Activated CD4-positive, alpha-beta T cell treated with anti-CD3 and anti-CD28 coated beads, Interleukin-2, amount 10 ng/mL, durations not matched to agents 7 days and 5 days (primary cell): ENCODE measurements at places on chromosomes 7 and 10. TPM values are rescaled to one million over a fixed set of nuclear protein-coding genes. Genes with fewer than 3 reads are reported as not detected.

DNA sequence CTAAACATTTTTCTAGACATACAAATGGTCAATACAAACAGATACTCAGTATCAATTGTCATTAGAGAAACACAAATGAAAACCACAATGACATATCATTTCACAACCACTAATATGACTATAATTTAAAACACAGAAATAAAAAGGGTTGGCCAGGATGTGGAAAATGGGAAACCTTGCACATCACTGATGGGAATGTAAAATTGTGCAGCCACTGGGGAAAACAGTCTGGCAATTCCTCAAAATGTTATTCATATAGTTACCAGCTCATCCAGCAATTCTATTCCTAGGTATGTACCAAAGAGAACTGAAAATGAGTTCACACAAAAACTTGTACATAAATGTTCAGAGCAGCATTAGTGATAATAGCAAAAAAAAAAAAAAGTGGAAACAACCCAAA is 106.1 kb upstream of the LRRTM3 start:
- DNase-seq, result no peak
- no peaks in the 10 kb centered on the region for H3K27me3 ChIP-seq
- no peak overlapping the region for H3K27ac ChIP-seq
- H3K4me3 ChIP-seq, result no peak overlapping the region
- H3K4me1 ChIP-seq, result no peaks in the 10 kb centered on the region

- peaks cover 11% of the 10 kb centered on the region for H3K27me3 ChIP-seq
- peaks cover 5% of the 10 kb centered on the region for H3K4me1 ChIP-seq
- H3K4me3 ChIP-seq, result no peak overlapping the region
Measured at GRCh38 chr7:87234949-87235348, 15.4 kb upstream of the TMEM243 start.

Gene CBX3
- 235 TPM for total RNA-seq

DNA sequence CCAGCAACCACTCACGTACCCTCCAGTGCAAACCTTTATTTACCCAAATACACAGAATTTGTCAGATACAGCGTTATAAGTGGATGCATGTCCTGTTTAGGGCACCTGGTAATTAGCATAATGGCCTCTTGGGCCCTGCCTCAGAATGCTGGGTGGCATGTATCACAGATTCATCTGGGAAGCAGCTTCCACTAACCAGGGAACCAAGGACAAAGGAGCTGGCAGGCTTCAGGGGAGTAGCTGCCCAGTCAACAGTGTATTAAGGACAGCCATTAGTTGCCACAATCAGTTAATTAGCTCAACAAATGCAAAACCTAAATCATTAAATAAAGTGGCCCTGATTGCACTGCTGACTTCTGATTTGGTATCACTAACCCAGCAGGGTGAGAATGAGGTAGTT is 105.7 kb downstream of the RAPGEF5 start:
- no peak overlapping the region for H3K4me3 ChIP-seq
- no peak for DNase-seq
- peaks cover 5% of the 10 kb centered on the region for H3K4me1 ChIP-seq
- no peaks in the 10 kb centered on the region for H3K36me3 ChIP-seq
- peaks cover 4% of the 10 kb centered on the region for H3K27me3 ChIP-seq

DNA sequence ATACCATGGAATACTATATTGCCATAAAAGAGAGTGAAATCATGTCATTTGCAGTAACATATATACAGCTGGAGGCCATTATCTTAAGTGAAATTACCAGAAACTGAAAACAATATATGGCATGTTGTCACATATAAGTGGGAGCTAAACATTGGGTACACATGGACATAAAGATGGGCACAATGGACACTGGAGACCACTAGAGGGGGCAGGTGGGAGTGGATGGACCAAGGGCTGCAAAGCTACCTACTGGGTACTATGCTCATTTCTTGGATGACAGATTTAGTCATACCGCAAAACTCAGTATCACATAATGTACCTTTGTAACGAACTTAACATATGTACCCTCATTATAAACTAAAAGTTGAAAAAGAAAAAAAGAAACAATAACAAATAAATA is 1167.6 kb downstream of the NXPH1 start:
- H3K4me1 ChIP-seq, result no peaks in the 10 kb centered on the region
- no peak overlapping the region for H3K27ac ChIP-seq
- no peak overlapping the region for H3K4me3 ChIP-seq
- H3K27me3 ChIP-seq, result no peaks in the 10 kb centered on the region

Gene PNLIPRP2
- not detected for total RNA-seq

Gene AGFG2
- total RNA-seq, result 45.3 TPM

GRCh38 chr7:43119371-43120075 is 7.1 kb downstream of the HECW1 start:
- no peak for DNase-seq
- H3K4me1 ChIP-seq, result no peaks in the 10 kb centered on the region
- peaks cover 32% of the 10 kb centered on the region for H3K27me3 ChIP-seq
- H3K4me3 ChIP-seq, result no peak overlapping the region
- H3K27ac ChIP-seq, result no peak overlapping the region
- no peaks in the 10 kb centered on the region for H3K36me3 ChIP-seq

DNA sequence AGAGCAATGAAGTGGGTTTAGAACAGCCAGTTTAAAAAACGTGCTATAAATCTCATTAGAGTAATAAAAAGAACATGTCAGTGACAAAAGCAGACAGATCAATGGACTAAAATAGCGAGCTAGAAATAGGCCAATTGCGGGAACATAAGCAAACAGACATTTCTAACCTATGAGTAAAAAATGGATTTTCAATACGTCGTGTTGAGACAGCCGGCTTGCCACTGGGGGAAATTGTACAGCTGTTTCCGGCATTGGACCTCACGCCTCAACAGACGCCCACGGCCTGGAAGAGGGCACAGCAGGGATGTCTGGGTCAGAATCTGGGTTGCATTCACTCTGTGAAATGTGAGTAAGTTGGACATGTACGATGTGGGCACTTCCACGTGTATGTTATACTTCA is 92.9 kb downstream of the SVOPL start:
- no peaks in the 10 kb centered on the region for H3K27me3 ChIP-seq
- no peak overlapping the region for H3K27ac ChIP-seq
- no peak for DNase-seq
- H3K4me1 ChIP-seq, result peaks cover 11% of the 10 kb centered on the region
- no peak overlapping the region for H3K4me3 ChIP-seq

DNA sequence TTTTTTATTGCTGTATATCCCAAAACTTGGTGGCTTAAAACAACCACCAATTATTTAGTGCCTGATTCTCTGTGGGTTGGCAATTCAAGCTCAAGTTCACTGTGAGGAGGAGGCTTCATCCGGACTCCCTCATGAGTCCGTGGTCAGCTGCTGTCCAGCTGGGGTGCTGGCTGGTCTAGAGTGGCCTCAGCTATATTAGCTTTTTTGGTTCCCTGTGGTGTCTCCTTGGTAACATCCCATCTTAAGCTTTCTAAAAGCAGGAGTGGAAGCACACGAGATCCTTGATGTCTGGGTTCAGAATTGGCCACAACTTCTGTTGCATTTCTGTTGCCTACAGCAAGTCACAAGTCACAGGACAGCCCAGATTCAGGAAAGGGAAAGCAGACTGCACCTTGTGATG is 536.5 kb upstream of the FZD8 start:
- no peaks in the 10 kb centered on the region for H3K4me1 ChIP-seq
- no peak overlapping the region for H3K27ac ChIP-seq
- no peak overlapping the region for H3K4me3 ChIP-seq
- no peaks in the 10 kb centered on the region for H3K36me3 ChIP-seq
- no peaks in the 10 kb centered on the region for H3K27me3 ChIP-seq

GRCh38 chr10:3897156-3897555 is 112.1 kb upstream of the KLF6 start:
- DNase-seq, result no peak
- peaks cover 36% of the 10 kb centered on the region for H3K4me1 ChIP-seq
- no peaks in the 10 kb centered on the region for H3K36me3 ChIP-seq
- H3K27ac ChIP-seq, result no peak overlapping the region
- no peak overlapping the region for H3K4me3 ChIP-seq

DNA sequence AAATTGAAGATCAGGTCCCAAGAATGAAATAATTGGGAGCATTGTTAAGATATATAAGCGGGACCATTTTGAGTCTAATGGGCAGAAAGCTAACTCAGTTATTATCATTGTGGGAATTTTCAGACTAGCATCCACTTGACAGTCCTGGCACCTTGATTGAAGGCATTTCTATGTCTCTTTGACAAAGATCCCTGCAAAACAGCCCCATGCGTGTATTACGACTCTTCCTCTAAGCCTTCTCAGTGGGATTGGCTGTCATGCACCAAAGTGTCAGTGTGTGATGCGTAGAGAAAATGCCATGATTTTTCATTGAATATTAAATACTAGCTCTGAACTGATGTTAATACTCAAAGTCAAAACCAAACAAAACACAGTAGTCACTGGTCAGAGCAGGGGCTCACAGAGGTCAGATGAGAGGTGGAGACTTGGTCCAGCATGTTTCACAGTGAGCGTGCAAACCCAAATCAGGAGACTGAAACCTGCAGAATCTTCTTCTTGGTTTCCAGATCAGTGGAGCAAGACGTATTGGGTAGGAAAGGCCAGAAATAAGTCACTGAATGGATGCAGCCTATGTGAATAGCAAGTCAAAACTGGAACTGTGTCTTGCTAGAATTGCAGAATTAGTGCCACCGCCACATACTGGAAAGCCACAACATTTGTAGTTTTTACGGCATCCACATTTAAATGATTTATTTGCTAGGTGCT is 303.6 kb upstream of the AKR1E2 start:
- no peak overlapping the region for H3K4me3 ChIP-seq
- no peak for DNase-seq
- no peak overlapping the region for H3K27ac ChIP-seq
- no peaks in the 10 kb centered on the region for H3K4me1 ChIP-seq
- H3K36me3 ChIP-seq, result no peaks in the 10 kb centered on the region
- H3K27me3 ChIP-seq, result peaks cover 14% of the 10 kb centered on the region

- no peak overlapping the region for H3K4me3 ChIP-seq
- no peaks in the 10 kb centered on the region for H3K36me3 ChIP-seq
- no peaks in the 10 kb centered on the region for H3K27me3 ChIP-seq
- DNase-seq, result no peak
Measured at GRCh38 chr7:69243016-69243415, 355.3 kb upstream of the AUTS2 start.

DNA sequence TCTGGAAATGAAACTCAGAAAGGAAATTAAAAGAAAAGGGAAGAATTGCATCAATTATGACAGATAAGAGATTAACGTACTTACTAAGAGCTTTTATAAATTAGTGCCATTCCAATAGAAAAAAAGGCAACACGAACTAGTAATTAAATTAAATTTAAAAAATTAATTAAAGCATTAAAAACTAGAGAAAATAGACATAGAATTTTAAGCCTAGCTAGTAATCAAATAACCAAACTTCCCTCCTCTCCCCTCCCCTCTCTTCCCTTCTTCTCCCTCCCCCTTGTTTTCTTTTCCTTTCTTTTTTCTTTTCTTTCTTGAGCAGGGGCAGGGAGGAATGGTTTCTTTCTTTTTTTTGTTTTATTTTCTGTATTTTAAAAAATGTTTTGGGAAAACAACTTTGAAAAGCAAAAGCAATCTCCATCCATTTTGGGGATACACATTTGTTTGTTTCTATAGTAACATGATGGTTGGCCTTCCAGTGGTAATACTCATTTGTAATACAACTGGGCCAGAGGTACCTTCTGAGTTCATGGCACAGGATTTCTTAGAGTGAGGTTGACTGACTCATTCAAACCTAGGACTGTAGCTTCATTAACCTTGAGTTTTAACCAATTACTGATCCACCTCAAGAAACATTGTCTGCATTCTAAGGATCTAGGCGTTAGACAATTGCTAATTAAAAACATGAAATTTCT is 132.6 kb downstream of the ST7 start:
- no peaks in the 10 kb centered on the region for H3K36me3 ChIP-seq
- no peak overlapping the region for H3K27ac ChIP-seq
- no peak overlapping the region for H3K4me3 ChIP-seq
- H3K27me3 ChIP-seq, result peaks cover 2% of the 10 kb centered on the region
